ENCODE measurements at places on chromosomes 2 and 18.
A peak's percentile ranks its signal among the peaks of the same experiment; 100 is the strongest.

DNA sequence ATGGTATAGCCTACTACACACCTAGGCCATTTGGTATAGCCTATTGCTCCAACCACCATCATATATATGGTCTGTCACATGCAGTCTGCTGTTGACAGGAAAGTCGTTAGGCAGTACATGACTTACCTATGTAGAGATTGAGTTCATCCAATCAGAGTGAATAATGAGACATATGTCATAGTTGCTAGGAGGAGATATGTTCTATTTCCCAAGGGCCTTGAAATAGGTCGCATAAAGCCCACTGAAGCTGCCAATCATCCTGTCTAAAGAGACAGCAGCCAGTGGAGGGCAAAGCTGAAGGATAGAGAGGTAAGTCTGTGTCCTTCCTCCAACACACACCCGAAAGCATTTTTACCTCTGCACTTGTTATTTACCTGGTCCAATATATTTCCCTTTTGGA, 263.4 kb downstream of the PTPRM start:
- no peak for DNase-seq

DNA sequence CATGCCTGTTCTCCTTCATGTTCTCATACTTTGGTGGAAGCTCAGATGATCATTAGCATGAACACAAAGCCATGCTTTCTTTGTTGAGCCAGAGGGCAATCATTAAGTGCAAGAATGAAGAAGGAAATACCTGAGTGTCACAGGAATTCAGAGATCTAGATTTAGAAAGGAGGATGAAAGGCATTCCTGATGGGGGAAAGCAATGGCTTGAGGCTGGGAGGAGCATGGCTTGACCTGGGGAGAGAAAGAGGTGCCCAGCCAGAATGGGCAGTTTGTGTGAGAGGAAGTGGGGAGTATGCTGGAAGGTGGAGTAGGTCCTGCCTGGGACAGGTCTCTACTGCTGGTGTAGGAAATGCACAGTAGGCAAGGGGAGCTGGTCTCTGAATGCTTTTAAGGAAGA, 35.1 kb downstream of the SLC4A3 start:
- DNase-seq: no peak

DNA sequence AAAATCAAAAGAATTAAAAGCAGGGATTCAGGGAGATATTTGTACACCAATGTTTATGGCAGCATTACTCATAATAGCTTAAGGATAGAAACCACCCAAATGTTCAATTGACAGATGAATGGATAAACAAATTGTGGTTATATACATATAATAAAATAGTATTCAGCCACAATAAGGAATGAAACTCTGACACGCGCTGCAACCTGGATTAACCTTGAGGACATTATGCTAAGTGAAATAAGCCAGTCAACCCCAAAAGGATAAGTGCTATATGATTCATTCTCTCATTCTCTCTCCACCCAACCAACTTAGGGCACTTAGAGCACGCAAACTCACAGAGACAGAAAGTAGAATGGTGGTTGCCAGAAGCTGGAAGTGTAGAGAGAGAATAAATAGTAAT, 216.8 kb upstream of the SLC14A2 start:
- no peak for DNase-seq

- DNase-seq: no peak
Observed at GRCh38 chr2:61789807-61790602, 63.9 kb downstream of the FAM161A start.

DNA sequence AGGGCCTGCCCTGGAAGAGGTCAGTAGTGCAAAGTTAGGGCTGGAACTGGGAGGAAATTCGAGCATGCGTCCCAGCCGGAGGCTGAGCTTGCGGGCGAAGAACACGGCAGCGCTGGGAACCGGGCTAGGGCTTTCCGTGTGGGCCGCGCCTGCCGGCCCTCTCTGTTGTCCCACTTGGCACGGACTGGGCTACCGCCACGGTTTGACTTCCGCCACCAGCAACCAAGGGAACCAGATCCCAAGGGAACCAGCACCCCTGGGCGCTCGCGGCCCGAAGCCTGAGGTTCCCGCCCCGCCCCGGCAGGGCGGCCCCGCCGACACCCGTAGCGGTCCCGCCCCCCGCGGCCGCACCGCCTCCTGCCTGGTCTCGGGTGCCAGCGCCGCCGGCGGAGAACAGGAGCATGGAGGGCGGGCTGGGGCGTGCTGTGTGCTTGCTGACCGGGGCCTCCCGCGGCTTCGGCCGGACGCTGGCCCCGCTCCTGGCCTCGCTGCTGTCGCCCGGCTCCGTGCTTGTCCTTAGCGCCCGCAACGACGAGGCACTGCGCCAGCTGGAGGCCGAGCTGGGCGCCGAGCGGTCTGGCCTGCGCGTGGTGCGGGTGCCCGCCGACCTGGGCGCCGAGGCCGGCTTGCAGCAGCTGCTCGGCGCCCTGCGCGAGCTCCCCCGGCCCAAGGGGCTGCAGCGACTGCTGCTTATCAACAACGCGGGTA, at the start of gene SPR:
Gene SPR (plus strand): TSS at position 377 of the 708 bp plus-strand sequence. CDS start 25 bp downstream, at position 402.
- no peak for DNase-seq

DNA sequence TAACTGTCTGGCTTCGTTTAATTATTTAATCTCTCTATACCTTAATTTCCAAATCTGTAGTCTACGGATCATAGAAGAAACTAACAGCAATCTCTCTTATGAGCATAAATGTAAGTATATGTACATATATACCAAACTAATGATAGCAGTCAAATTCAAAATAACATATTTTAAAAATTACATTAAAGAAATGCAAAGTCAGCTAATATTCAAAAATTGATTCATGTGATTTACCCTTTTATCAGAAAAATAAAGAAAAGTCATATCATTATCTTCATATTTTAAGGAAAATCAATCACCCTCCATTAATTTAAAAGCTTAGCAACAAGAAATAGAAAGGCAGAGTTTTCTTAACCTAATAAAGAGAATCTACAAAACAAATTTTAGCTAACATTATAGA, 575.9 kb downstream of the IRS1 start:
- no peak for DNase-seq

DNA sequence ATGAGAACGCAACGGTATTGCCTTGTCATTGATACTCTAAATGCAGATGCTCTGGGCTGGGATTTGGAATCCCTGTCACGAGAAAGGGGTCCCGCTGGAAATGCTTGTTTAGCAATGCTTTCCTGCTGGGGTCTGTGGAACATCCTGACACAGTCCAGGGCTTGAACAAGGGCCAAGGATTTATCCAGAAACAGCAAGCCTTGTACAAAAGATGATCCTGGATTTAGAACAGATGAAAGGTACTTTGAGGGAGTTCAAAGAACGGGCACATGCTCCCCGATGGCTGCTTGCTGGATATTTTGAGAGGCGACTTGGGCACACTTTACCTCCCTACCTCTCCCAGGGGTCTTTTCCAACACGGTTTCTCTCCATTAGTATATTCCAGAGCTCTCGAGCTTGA, 108.1 kb upstream of the CELF4 start:
- DNase-seq: no peak

DNA sequence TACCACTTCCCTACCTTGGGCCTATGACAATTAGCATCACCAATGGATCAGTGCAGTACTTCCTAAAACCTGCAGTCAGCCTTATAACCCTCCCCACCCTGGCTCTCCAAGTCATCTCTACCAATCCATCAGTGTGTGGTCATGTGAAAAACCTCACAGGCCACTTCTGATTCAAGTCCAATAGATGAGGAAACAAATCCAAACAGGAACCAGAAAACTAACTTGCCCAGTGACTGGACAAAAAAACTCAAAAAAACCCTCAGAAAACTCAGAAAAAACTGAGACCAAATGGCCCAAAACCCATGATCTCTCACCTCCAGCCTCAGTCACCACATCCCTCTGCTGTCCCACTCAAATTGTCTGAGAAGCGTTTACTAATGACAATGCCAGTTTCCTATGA, 43.3 kb downstream of the TGFA start:
- DNase-seq: no peak

GRCh38 chr2:33806041-33806440, 206.9 kb upstream of the FAM98A start:
- DNase-seq: no peak

DNA sequence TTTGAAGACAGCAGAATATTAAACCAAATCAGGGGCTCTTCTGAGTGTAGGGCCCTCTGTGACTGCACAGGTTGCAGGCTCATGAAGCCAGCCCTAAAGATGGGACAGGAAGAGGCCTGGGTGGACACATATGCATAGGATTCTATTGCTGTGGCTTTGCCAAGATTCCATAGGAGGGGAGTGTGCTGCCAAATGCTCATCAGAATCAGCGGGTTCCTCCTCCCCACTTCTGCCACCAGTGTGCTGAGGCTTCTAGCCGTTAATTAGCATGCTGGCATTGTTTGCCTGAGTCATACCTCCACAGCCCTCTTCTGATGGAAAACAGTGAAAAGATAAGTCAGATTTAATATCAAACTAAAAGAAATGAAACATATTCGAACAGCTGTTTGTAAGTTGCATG, 103.9 kb upstream of the TMEFF2 start:
- no peak for DNase-seq

DNA sequence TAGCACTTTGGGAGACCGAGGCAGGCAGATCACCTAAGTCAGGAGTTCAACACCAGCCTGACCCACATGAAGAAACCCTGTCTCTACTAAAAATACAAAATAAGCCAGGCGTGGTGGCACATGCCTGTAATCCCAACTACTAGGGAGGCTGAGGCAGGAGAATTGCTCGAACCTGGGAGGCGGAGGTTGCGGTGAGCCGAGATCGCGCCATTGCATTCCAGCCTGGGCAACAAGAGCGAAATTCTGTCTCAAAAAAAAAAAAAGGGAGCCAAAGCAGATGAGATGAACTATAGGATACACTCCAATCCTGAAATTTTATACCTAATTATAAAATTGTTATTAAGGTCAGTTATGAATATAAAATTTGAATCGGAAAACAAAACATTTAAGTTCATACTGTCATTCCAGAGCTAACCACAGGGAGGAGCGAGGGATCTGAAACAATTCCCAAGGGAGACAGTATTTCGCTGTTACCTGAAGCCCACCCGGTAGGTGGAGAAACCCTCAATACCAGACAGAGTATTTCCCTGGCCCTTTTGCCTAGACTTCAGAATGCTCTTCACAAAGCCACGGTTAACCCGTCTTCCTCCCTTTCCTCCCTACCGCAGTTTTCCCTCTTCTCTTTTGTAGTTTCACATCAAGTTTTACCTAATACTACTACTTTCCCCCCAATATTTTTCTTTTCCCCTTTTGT, 1.4 kb downstream of the PPM1G start:
- DNase-seq: peak; percentile 52

DNA sequence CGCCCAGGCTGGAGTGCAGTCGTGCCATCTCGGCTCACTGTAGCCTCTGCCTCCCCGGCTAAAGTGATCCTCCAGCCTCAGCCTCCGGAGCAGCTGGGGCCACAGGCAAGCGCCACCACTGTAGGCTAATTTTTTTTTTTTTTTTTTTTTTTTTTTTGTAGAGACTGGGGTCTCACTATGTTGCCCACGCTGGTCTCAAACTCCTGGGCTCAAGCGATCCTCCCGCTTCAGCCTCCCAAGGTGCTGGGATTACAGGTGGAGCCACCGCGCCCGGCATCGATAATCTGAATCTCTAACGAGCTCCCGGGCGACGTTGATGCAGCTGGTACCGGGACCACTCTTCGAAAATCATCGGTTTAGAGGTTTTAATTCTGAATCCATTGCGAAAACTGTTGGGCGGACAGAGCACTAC, 520 bp upstream of the CYP20A1 start:
- no peak for DNase-seq

- no peak for DNase-seq
Observed at GRCh38 chr2:88131201-88131998, 3.5 kb upstream of the FABP1 start.

DNA sequence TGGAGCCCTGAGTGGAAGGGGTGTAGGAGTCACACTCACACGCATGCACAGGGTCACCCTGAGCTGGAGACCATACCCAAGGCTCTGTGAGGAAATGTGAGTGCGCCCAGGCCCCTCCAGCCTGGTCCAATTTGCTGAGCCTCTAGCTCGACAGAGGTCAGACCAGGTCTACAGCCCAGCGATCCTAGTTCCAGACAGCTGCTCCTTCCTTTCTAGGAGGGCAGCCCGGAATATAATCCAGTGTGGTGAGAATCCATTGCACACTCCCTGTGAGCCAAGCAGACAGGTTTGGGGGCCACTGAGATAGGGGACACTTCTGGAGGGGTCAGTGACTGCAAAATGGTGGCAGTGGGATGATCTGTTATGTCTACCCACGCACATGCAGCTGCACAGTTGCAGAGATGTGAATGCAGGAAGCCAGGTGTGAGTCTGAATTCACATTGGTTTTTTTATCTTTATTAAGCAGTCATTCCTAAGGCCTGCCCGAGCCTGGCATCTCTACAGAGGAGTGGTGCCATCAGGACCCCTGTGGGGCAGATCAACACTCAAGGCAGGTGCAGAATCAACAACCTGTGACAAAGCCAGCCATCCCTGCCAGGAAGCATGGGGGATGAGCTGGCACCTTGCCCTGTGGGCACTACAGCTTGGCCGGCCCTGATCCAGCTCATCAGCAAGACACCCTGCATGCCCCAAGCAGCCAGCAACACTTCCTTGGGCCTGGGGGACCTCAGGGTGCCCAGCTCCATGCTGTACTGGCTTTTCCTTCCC, at the start of gene GPR148:
Gene GPR148 (plus strand): TSS at position 522 of the 768 bp plus-strand sequence. CDS start 82 bp downstream, at position 604.
- no peak for DNase-seq

DNA sequence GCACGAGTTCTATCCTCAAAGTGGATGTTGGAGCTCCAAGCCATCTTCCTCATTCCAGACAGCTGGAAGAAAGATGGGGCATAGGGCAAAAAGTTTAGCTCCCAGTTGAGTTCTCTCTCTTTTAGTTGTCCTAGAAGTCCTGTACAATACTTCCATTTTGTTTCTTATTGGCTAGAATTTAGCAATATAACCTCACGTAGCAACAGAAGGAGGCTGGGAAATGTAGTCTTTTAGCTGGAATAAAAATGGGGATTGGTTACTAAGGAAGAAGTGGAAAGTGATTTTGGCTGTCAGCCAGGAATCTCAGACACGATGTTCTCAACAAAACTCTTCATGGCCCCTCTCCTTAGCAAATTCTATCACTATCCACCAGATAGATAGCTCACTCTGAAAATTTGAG, 79.9 kb downstream of the PLCL1 start:
- DNase-seq: no peak

DNA sequence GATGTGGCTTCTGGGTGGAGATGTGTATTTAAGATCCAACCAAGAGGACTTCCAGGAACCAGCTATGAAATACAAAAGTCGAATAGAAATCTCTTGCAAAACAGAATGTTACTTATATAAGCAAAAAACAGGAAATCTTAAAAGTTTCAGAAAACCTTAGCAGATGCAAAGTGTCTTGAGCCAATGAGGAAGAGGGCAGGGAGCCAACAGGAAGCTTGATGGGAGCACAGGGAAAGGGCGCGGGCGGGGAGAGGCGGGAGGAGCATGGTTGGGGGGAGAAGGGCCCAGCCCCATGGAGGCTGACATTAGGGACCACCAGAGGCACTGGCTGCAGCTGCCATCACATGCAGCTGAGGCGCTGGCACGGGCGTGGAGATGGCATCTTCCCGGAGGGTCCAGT, 203.3 kb downstream of the SNTG2 start:
- no peak for DNase-seq

GRCh38 chr2:234286118-234286598, 210.7 kb downstream of the ARL4C start:
- DNase-seq: no peak

DNA sequence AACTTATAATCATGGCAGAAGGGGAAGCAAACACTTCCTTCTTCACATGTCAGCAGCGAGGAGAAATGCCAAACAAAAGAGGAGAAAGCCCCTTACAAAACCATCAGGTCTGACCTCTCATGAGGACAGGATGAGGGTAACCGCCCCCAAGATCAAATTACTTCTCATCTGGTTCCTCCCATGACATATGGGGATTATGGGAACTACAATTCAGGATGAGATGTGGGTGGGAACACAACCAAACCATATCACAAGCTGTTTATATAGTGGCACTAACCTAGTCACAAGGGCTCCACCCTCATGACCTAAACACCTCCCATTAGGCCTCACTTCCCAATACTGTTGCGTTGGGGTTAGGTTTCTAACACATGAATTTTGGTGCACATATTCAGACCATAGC, 110.0 kb downstream of the OSBPL6 start:
- no peak for DNase-seq
